Activated CD8-positive, alpha-beta memory T cell treated with anti-CD3 and anti-CD28 coated beads for 48 hours (primary cell): ENCODE measurements at places on chromosomes 11 and 22.

GRCh38 chr22:49426618-49427266 lies 400.9 kb downstream of the BRD1 start:
- DNase-seq, result no peak

GRCh38 chr11:41382927-41383326 lies 76.5 kb downstream of the LRRC4C start:
- DNase-seq, result no peak

GRCh38 chr11:62432695-62433094 lies 13.9 kb downstream of the SCGB1A1 start:
- no peak for DNase-seq

GRCh38 chr22:45881524-45881875 lies 95.5 kb downstream of the WNT7B start:
- DNase-seq, result no peak

DNA sequence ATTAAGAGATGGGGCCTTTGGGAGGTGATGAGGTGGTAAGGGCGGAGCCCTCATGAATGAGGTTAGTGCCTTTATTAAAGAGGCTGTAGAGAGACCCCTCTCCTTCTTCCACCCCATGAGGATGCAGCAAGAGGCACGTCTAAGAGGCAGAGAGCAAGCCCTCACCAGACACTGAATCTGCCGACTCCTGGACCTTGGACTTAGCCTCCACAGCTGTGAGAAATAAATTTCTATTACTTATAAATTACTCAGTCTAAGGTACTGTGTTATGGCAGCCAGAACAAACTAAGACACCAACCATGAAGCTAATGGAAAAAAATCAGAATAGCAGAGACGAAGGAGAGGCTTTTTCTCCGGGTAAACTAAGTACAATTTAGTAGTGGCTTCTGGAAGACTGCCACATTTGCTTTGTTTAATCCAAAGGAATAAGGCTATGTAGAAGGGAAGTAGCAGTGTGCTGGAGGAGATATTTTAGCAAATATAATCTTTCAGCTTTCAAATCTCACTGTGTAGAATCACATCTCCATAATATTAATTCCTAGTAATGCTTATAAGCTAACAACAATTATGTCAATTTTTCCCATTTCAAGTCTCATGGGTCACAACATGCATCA lies 12.3 kb upstream of the SIK2 start:
- no peak for DNase-seq

- DNase-seq, result no peak
Observed at GRCh38 chr11:122758974-122759373, 79.3 kb upstream of the CRTAM start.

- DNase-seq, result no peak
Observed at GRCh38 chr11:76658651-76659650, 11.6 kb downstream of the LRRC32 start.

DNA sequence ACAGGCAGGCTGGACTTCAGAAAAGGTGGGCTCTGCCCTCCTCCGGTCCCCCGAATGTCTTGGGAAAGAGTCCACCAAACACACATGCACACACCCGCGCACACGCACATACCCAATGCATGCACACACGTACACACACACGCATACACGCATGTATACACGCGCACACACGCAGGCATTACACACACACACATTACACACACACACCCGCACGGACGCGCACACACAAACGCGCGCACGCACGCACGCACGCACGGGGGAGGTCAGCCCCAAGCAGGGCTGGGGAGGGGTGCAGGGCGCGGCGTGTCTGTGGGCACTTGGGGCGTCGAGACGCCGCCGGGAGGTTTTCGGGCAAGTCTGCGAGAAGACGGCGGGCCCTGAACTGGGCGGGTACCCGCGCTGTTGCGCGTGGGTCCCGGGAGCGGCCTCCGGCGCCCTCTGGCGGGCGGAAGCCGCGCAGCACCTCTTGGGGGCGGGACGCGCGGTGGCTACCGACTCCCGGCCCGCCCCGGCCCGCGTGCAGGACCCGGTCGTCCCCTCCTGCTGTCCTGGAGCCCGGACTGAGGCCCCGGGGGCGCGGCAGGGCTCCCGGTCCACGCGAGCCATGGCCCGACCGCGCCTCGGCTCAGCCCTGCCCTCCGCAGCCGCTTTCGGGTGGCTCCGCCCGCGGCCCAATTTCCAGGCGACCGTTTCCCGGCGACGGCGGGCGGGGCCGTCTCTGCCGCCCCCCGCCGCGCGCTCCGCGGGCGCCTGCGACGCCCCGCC lies 3.6 kb downstream of the SEPTIN5 start:
- peak; percentile 69 for DNase-seq

GRCh38 chr11:118358071-118358470 lies 1.3 kb upstream of the UBE4A start:
- no peak for DNase-seq

DNA sequence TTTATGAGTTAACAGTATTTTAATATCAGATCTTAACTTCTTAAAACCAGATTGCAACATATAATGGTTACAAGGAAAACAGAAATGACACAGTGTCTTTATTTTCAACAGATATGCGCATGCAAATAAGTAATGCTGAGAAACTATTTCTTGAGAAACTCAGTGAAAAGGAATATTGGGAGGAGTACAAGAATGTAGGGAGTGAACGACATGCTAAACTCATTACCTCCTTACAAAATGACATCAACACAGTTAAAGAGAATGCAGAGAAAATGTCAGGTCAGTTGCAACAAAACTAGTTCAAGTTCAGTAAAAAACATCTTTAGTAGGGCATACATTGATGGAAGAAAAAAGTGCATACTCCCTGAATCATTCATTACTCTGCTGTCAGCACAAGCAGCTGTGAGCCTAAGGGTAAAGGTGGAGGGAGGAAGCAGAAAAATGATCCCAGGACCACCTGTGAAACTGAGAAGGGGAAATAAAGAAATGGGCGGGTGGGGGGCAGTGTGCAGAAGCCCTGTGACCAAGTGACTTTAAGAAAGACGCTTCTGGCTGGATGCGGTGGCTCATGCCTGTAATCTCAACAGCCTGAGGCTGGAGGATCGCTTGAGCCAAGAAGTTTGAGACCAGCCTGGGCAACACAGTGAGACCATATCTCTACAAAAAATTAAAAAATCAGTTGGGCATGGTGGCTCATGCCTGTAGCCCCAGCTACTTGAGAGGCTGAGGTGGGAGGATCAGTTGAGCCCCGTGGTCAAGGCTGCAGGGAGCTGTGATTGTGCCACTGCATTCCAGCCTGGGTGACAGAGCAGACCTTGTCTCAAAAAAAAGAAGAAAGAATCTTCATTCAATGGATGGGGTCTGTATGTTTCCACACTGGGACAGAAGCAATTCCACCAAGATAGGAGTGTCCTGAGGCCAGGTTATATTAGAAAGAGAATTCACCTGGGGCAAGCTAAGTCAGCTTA lies 31.2 kb downstream of the CCDC83 start:
- no peak for DNase-seq

DNA sequence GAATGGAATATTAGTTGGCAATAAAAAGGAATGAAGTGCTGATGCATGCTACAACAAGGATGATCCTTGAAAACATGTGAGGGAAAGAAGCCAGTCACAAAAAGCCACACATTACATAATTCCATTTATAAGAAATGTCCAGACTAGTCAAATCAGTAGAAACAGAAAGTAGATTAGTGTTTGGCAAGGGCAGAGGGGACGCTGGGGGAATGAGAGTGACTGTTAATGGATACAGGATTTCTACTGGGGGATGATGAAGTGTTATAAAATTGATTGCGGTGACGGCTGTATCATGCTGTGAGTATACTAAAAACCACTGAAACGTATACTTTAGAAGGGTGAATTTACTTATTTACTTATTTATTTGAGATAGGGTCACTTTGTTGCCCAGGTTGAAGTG lies 57.9 kb downstream of the C11orf58 start:
- DNase-seq, result no peak

DNA sequence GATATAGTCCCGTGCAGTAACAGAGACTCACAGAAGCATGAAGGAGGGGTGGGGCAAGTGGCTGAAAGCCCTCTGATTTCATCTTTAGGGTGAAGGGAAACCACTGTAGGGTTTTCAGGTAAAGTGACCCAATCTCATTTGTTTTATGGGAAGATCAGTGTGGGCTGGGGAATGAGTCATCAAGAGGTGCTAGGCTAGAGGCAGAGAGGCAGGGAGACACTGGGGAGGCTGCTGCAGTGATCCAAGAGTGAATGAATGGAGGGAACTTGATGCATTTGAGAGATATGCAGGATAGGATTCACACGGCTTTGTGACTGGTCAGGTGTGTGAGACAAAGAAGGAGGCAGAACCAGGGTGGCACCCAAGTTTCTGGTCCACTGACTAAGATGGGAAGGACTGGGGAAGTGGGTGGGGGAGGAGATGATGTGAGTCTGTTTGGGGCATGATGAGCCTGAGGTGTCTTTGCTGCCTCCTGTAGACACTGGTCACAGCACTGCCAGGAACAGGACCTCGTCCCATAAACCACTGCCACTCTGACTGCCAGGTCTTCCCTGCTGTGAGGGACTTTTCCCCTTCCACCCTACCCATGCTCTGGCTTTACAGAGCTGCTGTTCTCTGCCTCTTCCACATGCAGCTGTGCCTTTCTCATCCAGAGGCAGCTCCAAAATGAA lies 239.0 kb downstream of the TENM4 start:
- DNase-seq, result no peak

DNA sequence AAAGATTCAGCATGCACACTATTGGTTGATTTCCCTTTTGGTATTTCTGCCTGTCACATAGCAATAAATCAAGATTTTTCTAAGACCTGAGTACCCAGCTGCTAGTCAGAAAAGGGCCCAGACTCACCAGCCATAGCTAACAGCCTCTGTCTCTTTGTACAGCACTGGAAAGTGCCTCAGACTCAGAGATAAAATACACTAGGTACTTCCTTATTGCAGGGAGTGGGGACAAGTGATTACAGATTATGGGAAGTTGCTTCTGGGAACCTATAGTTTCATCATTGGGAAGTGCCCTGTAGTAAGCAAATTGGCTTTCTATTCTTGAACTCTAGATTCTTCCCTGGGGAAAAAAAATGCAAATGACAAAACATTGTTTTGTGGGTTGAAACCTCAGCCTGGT lies at the start of gene CASP5:
CASP5 (minus strand) TSS at position 166 of the 400 bp plus-strand sequence; CDS start at position 134, 32 bp downstream.
- no peak for DNase-seq

GRCh38 chr11:102288725-102289083 lies 28.6 kb upstream of the BIRC3 start:
- no peak for DNase-seq

- no peak for DNase-seq
Observed at GRCh38 chr11:127023991-127024390, 23.4 kb upstream of the KIRREL3 start.

DNA sequence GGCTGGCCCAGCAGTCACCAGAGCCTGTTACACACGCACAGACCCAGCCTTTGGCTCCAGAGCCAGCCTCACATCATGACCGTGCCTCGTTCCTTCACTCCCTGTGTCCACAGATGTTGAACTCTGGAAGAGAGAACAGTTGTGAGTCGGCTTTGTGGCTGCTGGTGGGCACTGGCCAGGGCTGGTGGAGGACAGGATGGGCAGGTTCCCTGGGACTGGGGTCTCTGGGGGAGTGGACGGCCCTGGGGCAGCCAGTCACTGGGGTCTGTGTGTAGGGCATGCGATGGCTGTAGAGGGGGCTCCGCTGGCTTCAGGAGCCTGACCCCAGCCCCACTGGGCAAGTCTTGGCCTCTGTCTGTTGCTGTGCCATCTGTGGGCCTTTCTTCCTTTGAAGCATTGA lies 1070.1 kb downstream of the BRD1 start:
- DNase-seq, result no peak

- DNase-seq, result no peak
Observed at GRCh38 chr11:90698238-90698637, 475.4 kb upstream of the CHORDC1 start.

DNA sequence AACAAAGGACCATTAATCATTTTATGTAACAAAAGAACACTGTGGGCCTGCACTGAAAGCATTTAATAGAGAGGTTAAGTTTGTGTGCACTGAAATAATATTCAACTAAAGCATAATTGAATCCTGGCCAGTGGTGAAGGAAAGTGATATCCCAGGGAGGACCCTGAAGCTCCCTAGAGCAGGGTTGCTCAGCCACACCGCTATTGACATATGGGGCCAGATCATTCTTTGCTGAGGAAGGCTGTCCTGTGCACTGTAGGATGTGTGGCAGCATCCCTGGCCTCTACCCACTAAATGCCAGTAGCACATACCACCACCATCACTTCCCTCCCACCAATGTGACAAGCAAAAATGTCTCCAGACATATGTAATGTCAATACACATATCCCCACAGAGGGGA lies 166.1 kb upstream of the MTNR1B start:
- no peak for DNase-seq

- DNase-seq, result no peak
Observed at GRCh38 chr11:9957072-9957471, 293.2 kb downstream of the SWAP70 start.

DNA sequence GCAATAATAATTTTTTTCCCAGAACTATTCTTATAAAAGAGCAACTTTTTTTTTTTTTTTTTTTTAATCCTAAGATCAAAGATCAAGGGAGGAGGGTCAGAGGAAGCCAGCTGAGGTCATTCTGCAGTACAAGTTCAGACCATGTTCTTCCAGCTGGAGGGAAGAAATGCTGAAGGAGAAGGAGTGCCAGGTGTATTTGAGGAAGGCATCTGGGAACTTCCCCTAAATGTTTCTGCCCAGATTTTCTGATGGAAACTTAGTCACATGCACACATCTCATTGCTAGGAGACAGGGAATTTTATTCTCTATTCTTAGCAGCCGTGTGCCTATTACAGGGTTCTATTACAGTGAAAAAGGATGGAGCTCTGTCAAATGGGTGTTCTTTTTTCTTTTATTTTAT lies 208.4 kb downstream of the ARHGAP42 start:
- DNase-seq, result no peak

GRCh38 chr11:43830928-43831440 lies 49.6 kb upstream of the ALKBH3 start:
- peak; percentile 4 for DNase-seq

- DNase-seq, result no peak
Observed at GRCh38 chr11:20597680-20598484, 1.5 kb upstream of the SLC6A5 start.

DNA sequence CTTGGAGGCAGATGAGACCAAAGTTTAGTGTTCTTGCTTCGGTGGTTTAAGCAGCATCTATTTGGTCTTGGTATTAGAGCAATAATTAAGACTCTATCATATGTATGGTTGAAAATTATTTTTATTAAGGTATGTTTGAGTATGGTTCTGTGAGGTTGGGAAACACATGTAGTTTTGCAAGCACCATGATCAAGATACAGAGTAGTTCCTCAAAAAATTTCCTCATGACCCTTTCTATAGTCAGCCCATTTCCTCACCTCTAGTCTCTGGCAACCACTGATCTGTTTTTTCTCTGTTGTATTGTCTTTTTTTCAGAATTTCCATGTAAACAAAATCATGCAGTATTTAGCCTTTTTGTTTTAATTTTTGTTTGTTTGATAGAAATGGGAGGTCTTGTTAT lies 18.4 kb downstream of the MTMR3 start:
- no peak for DNase-seq
